ENCODE measurements at places on chromosomes 2 and 18.

DNA sequence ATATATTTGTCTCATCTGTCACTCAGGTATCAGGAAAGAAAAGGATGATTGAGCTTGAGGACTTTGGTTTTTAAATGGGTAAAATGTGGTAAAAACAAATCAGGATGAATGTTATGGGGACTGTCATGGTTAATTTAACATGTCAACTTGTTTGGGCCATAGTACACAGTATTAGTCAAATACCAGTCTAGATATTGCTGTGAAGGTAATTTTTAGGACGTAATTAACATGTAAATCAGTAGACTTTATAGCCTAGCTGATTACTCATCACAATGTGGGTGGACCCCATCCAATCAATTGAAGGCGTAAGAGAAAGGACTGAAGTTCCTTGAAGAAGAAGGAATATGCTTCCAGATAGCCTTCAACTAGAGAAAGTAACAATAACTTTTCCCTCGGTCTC is 275.7 kb upstream of the ZNF804A start:
- no peak for DNase-seq

DNA sequence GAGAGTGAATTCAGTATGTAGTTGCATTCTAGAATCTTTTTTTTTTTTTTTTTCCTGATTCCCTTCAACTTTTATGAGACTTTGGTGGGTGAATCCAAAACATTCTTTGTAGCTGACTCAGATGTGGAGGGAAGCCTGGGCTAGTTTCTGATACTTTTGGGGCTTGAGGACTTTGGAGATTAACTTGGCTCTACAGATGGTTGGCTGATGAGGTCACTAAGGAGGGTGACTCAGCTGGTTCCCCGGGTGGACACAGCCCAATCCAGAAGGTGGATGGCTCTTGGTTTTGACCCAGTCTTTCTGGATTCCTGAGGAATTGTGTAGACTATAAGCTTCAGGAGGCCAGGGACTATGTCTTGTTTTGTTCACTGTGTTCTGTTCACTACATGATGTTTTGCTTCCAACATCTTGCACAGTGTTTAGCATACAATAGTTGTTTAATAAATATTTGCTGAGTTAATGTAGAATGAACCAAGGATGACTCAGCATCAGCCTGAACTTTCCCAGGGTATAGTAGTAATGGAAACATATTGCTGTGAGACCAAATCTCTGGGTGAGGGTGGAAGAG is 30.5 kb downstream of the LAMA3 start:
- DNase-seq = no peak

DNA sequence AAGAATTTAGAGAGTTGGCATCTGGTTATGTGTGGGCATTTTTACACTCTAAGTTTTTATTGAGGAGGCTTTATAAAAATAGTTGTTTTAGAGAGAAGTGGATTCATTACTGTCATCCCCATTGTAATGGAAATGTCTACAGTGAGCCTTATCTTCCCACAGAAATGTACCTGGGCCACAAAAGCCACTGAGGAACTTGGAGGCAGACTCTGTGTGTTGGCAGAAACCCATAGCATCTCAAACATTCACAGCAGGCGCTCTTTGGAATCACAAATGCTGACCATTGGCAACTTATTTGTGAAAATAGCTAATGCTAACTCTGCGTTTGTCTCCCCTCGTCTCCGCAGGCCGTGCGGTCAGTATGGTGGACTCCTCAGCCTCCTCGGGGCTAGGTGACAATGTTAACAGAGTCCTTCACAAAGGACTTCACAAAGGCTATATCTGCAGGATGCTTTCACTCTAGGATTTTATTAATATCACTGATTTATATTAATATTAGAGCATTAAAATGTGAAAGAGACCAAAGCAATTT is 689.1 kb upstream of the POU3F3 start:
- no peak for DNase-seq

DNA sequence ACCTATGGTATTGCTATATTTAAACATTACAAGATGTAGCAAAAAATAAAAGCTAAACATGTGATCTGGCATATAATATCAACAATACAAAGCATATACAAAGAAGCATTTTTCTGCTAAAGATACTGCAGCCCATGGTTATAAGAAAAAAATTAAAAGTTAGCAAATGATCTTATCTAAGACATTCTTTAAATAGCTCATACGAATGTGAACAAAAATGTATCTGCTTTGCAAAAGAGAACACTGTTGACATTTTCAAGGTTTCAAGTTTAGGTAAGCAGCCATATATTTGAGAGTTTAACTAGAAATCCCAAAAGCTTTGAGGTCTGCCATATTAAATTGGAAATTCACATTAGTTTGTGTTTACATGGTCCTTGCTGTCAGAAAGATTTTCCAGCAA is 301.0 kb upstream of the SLC39A10 start:
- DNase-seq = no peak

DNA sequence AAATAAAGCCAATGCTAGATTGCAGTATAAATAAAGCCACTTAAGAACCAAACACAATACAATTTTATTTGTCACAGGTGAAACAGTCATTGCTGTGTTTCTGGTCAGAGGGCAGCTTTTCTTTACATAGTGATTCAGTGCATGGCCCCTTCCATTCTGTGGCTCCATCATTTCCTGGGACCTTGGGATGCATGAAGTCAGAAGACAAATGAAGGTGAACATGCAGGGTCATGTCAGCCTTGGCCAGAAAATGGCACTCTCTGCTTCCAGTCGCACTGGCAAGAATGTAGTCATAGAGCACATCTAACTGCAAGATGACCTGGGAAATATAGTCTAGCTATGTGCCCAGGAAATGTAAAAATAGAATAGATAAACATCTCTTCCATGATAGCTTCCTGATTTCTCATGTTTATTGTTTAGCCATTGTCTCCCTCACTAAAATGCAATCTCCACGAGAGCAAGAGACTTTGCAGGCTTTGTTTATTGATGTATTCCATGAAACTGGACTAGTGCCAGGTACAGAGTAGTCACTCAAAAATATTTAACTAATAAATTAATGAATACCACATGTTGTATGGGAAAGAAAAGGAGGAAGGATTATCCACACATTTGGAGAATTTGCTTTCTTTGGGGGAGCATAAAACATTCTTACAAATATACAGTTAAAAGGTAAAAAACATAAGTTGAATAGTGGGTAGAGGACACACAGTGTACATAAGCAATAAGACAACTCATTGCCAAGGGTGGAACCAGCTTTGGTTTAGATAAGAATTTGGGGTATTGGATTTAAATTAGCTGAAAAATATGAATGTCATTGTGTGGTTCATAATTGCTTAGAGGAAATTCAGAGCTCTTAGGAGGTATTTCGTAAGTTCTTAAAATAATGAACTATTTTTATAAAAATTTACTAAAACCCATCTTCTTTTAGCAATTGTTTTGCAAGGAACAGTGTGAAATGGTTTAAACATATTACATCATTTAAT is 343.8 kb downstream of the PID1 start:
- DNase-seq = peak; percentile 32

DNA sequence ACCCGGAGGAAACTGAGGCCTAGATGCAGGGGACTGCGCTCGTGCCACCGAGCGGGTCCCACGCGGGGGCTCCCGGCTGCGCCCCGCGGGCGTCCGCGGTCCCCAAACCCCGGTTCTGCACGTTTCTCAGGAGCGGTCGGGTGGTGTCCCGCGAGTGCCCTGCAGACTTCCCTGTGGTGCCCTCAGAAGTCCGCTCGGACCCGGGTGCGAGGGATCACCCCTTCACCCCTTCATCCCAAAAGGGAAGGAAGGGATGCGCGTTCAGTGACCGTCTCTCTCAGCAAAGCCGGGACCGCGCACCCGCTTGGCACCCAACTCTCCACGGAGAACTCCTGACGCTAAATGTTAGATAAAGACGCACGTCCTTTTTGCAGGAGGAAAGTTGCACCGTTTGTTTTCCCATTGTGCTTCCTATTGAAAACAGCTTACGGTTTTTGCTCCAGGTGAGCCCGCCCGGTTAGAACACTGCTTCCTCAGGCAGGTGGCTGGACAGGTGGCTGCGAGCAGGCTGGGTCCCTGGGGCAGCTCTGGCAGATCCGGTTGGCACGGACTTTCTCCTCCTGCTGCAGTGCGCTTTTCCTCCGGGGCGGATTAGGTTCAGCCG is 779 bp downstream of the DGKD start:
- no peak for DNase-seq

GRCh38 chr18:78676622-78677482 is 302.8 kb upstream of the SALL3 start:
- DNase-seq = no peak

DNA sequence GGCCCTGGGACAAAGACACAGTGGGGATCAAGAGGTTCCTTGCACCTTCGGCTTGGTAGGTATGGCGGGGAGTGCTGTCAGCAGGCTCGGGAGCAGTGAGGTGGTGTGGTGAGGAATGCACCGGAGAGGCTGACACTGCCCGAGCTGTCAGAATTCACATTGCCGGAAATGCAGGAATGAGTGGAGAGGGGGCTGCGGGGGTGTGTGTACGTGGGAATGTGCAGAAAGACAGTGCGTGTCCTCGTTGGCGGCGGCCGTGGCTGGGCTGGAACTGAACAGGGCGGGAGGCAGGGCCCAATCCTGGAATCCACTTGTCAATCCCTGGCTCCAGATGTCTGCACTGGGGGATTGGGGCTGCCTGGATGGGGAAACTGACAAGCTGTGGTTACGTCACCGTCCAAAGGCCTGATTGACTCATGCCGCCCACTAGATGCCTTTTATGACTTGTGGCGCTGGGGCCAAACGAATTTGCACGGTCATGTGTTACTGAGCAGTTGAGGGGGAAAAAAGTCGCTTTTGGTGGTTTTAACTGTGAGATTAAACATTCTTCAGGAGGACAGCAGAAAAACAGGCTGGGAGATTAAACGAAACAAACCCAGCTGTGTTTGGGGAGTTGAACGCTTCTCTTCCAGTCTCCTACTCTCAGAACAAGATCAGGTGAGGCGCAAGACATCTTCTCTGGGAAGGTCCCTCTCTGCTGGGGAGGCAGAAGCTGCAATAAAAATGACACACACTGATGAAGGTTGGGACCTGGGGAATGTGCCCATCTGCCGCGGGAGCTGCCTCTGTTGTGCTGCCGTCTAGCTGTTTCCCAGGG is 189.4 kb upstream of the GLI2 start:
- DNase-seq = no peak

DNA sequence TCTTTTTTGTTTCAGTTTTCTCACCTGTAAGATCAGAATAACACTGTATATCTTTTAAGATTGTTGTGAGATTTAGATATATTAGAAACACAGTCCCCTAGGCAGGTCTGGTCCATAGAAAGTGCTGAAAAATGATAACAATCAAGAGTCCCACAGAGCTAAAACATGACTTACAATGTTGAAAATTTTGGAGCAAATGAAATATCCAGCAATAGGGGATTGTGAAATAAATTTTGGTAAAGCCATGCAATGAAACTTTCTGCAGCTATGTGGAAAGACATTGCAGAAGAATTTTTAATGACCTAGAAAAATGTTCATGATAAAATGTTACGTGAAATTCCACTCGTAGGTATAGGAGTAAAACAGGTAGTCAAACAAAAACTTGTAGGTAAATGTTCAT is 127.6 kb upstream of the SERPINE2 start:
- DNase-seq = no peak

- no peak for DNase-seq
Observed at GRCh38 chr2:23199115-23199918, 185.7 kb upstream of the KLHL29 start.

- DNase-seq = no peak
Observed at GRCh38 chr2:198957181-198957580, 500.6 kb downstream of the SATB2 start.

DNA sequence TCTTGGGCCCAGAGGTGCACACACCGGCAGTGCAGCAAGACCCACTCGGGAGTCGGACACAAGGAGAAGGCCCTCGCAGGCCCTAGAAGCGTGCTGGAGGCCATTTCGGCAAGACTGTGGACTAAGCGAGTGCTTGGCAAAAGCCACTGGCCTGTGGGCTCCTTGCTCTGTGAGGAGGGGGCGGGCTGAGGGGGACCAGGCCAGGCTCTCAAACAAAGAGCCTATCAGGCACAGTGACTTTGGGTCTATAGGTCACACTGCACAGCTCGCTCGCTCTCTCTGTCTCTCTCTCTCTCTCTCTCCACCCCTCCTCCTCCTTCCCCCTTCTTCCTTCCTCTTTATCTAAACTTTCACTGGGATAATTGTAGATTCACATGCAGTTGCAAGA is 23.6 kb upstream of the ZCCHC2 start:
- no peak for DNase-seq

DNA sequence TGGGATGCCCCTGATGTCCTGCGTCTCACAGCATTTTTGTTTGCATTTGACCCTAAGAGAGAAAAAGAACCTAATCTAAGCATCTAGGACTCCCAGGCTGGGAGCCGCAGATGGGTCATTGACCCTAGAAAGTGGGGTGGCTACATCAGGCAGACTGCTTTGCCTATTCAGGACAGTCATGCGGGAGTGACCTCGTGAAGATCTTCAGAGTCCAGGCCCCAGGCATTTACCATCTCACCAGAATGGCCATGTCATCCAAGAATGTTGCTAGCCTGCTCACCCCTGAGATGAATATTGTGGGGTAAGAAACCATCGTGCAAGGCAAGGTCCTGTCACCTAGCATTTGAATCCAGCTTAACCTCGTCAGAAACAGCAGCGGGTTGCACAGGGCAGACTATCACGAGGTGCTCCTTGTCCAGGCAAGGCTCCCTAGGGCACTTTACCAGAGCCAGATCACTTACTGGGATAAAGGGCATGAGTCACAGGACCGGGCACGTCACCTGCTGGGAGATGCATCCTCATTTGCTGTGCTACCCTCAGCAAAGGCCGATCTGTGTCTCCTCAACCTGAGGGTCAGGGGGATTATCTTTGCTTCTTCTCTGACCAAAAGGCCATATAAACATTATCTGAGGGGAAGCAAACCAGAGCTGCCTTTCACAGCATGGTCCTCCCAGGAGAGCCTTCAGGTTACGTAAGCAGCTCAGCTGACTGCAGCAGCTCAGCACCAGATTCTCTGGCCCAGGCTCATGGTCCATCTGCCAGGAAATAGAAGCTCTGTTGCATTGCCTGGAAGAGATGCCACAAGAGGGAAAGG is 162.3 kb downstream of the ACKR3 start:
- DNase-seq = peak; percentile 69

DNA sequence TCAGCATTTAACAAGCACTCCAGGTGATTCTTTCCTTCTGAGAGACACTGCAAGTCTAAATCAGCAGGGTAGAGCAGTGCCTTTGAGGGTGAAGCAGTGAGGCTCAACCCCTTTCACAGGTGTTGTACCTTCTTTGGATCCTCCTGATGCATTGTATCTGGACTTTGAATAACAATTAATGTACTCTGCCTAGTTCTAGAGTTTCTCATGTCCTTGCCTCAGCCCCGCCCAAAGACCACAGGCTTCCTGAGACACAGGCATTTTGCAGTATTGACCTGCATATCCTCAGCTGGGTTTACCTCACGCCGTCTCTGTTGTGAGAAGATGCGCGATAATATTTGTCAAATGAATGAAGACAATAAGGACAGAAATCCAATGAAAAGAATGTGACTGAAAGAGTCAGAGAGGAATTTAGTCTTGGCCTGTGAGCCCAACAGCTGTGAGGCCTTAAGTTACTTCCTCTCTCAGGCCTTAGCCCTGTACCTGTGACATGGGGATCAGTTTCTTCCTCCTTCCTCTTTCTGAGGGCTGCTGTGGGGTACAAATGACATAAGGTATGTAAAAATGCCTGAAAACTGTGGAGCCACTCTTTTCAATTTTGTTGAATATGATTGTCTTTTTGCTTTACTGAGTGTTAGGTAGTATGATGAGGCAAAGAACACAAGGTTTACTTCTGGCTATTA is 43.7 kb downstream of the WIPF1 start:
- no peak for DNase-seq

- no peak for DNase-seq
Observed at GRCh38 chr2:56014046-56014730, 90.6 kb upstream of the EFEMP1 start.

Data from smooth muscle cell of the brain vasculature (primary cell).